ENCODE measurements at places on chromosomes 6 and 20.

GRCh38 chr6:148535976-148536375 is 193.3 kb downstream of the SASH1 start:
- DNase-seq: no peak

- no peak for DNase-seq
Observed at GRCh38 chr6:15763364-15763763, 100.5 kb upstream of the DTNBP1 start.

DNA sequence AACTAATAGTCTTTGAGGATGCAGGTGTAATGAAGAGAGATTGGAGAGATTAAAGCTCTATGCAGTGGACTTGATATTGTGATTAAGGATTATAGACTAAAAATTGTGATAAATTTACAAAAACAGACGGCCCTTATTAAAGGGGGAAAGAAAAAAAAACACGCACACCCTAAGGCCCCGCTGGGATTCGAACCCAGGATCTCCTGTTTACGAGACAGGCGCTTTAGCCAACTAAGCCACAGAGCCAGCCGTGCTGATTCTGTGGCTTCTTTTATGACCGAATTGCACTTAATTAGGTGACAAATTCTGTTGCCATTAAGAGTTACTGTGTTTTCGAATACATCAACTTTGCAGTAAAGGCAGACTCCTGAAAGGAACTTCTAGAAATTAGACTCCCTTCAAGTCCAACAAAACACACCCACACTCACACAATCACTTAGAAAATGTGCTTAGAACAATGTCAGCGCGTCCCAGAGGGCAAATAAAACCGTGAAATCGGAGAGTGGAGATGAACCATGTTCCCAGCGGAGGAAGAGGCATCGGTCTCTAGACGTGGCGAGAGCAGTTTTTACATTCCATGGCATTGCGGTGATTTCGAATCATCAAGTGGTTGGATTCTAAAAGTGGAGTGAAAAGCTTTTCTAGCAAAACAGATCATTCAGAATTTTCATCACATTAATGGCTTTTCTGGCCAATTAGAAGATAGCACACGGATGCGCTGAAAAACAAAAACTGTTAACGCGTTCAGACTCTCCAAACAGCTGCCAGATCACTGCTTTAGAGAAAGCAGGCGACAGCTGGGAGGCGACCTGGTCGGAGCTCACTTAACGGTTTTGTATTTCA is 122.6 kb downstream of the GPX5 start:
- peak; percentile 28 for DNase-seq

DNA sequence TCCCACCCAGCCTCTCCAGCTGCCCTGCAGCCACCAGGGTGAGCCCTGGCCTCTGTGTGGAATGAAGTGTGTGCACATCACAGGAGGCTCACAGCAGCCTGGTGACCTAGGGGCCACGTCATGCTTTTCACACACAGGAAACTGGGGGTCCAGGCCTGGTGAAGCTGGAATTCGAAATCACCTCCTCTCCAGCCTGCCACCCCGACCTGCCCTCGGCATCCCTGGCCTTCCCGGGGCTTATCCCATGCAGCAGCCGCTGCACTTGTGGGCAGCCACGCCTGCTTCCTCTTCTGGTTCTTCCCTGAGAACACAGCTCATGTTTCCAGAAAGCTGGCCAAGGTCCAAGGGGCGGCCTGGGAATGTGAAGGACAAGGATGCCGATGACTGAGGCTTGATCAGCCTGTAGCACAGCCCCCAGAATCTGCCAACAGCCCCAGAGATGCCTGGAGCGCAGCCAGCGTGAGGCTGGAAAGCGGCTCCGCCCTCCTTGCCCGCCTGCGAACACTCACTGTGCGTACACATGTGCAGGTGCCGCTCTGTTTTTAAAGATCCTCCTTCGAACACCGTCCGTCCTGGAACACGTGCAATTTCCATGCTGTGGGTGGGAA is 4.2 kb upstream of the NTSR1 start:
- DNase-seq: no peak

DNA sequence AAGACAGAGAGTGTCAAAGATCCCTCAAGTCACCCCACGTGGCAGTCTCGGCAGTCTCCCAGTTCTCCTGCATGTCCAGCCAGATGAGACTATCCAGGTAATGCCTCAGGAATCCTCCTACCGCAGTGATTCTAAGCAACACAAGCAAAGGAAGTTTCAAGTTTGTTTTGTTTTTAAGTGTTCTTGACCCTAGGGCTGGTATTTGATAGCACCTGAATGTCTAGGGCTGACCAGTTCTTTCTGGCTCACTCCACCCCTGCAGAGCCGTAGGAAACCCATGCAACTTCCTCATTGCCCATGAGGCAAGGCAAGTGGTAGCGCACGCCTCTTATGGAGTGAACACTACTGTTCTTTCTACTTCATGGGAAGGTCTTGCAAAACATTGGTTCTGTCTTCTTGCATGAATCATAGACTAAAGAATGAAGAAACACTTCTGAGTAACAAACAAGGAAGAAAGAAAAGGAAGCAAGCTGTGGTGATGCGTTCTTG is 24.8 kb upstream of the FOXQ1 start:
- no peak for DNase-seq

- no peak for DNase-seq
Observed at GRCh38 chr20:63087872-63088680, 81.3 kb upstream of the BHLHE23 start.

- DNase-seq: no peak
Observed at GRCh38 chr20:61510778-61511330, 258.8 kb downstream of the CDH4 start.

- no peak for DNase-seq
Observed at GRCh38 chr6:140980265-140980887, 1152.3 kb upstream of the GJE1 start.

DNA sequence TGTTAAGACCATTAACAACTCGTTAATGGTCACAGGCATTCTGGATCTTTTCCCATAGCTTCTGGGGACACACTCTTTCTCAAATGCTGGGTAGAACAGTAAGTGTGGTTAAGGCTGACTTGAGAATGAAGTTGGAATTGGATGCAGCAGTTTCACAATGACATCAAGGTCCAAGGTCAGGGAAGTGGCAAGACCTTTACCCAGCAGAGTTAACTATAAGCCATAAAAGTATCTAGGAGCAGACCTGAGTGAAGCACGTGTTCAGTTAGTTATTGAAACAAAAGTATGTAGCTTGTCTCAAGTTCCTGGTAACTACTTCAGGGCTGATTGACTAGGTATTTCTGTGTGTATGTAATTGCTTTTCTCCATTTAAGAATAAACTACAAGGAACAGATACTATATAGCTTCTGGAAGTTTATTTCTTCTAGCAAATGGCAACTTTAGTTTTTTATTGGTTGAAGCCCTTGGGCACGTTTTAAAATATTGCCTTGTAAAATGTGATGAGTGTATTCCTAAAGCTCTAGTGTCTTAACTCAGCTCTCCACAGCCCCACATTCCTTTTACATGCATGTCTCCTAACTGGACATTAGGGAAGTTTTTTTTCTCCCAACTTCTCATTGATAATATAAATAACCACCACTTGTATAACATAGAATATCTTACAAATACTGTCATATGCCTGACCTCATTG is 479.0 kb upstream of the CITED2 start:
- DNase-seq: no peak

- no peak for DNase-seq
Observed at GRCh38 chr6:157330831-157331230, 7.5 kb upstream of the TMEM242 start.

DNA sequence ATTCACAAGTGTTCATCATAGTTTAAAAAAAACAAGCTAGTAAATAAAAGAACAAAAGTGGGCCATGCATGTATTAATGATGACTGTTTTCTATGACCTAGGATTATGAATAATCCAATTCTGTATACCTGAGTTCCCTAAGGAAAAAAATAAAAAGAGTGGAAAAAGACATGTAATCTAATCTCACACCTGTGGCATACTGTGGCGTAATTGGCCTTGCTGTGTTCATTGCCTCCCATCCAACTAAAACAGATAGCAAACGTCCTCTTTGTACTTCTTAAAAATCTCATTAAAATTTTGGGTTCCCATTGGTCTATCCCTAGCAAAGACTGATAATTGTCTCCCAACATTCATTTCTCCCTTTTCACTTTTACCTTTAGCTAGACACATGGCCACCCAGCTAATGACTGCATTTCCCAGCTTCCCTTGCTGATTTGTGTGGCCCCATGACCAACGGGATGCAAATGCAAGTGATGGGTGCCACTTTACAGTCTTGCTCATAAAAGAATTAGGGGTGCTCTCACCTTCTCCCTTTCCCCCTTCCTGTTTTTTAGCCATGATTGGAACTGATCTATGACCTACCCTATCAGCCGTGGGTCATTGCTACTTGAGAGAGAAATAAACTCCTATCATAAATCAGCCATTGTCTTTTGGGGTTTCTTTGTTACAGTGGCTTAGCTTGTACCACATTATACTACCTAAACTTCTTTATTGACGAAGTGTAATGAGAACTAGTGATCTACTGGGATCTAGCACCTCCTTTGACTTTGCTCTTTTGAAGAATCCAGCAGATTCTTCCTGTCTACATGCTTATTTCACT is 32.0 kb upstream of the TBC1D22B start:
- DNase-seq: no peak

DNA sequence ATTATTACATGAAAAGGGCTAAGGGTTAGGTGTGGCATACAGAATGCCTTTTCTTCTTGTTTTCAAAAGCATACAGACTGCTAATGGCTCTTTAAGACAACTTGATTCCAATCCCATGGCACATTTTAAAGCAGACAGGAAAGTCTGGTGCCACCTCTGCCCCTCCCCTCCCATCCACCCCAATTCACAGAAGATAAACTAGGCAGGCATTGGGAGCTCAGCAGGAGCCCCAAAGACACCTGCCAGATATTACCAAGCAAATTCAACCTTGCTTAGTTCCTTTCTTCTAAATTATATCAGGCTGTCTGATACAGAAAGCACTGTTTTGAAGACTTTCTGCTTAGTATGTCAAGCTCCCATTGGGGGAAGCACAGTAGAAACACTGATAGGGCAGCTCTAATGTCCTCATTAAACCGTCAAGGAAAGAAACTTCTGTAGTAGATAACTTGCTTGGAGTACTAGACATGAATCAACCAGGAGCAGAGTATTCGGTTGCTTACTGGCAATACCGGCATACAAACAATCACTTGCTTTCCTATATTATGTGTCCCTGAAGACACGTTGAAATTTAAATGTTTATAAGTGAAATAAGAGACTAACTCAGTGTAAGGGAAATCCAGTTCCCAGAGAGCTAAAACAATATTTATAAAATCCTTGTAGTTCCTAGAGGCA is 13.0 kb downstream of the SESN1 start:
- DNase-seq: no peak

- DNase-seq: no peak
Observed at GRCh38 chr6:149319422-149319821, 1.9 kb downstream of the TAB2 start.

- no peak for DNase-seq
Observed at GRCh38 chr20:23142162-23143050, 56.3 kb upstream of the CD93 start.

GRCh38 chr6:3415082-3415453 is 41.8 kb downstream of the SLC22A23 start:
- DNase-seq: no peak

GRCh38 chr20:11952639-11953038 is 34.9 kb downstream of the BTBD3 start:
- no peak for DNase-seq

- no peak for DNase-seq
Observed at GRCh38 chr20:38447931-38448675, 13.0 kb upstream of the SNHG17 start.

GRCh38 chr20:37406010-37406998 is 60.4 kb downstream of the SRC start:
- no peak for DNase-seq

- peak; percentile 93 for DNase-seq
Observed at GRCh38 chr6:142944124-142945048, 590 bp downstream of the HIVEP2 start.

DNA sequence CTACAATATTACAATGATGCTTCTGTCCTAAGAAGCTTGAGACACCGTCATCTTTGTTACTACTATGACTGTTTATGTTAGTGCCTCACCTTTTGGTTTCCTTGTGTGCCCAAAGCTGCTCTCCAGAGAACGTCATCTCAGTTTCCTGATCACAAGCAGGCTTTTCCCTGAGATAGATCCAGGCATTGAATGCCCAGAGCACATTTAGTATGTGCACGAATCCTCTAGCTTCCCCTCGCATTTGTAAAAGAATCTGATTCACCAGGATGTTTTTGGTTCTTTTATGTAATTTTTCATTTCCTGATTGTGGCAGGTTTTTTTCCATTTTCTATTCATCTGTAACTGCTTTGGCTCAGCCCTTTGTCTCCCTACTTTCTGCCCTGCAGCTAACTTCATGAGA is 100.2 kb upstream of the TMEM181 start:
- no peak for DNase-seq

DNA sequence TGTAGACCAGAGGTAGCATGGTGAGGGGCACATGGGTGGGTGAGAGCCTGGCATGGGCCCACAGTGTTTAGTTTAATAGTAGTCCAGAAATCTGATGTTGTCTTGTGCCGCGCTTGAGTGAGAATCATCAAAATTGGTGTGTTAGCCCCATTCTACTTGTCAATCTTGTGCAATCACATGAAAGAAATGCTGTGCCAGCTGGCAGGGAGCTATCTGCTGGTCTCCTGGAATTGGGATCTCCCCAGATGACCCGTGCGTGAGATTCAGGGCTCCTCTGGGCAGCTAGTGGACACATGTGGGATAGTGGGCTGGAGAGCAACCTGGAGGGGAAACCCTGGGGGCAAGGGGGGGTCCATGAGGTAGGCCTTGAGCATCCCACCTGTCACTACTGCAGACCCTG is 43.5 kb upstream of the ZFP64 start:
- DNase-seq: no peak

DNA sequence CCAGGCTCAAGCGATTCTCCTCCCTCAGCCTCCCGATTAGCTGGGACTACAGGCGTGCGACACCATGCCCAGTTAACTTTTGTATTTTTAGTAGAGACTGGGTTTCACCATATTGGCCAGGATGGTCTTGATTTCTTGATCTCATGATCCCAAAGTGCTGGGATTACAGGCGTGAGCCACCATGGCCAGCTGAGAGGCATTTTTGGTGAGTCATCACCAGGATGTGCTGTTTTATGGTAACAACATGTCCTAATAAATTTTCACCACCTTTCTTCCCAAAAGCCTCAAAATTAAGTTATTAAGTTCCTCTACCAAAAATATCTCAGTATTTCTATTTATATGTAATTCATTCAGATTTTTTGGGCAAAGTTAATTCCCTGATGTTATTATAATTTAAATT is 53.5 kb downstream of the COL21A1 start:
- DNase-seq: no peak

DNA sequence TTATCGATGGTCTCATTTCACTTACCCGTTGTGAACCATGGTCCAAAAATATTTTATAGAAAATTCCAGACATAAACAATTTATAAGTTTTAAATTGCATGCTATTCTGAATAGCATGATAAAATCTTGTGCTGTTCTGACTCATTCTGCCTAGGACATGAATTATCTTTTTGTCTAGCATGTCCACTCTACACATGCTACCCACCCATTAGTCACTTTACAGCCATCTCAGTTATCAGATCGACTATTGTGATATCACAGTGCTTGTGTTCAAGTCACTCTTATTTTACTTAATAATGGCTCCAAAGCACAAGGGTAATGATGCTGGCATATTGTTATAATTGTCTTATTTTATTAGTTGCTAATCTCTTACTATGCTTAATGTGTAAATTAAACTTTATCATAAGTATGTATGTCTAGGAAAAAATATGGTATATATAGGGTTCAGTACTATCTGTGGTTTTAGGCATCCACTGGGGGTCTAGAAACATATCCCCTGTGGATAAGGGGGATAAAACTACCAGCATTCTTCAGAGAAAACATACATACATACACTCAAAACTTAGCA is 252.0 kb upstream of the HTR1E start:
- DNase-seq: no peak
